ENCODE measurements at places on chromosomes 6 and 20.

- peak; percentile 15 for DNase-seq
Measured at GRCh38 chr6:121886223-121886830, 450.9 kb downstream of the GJA1 start.

DNA sequence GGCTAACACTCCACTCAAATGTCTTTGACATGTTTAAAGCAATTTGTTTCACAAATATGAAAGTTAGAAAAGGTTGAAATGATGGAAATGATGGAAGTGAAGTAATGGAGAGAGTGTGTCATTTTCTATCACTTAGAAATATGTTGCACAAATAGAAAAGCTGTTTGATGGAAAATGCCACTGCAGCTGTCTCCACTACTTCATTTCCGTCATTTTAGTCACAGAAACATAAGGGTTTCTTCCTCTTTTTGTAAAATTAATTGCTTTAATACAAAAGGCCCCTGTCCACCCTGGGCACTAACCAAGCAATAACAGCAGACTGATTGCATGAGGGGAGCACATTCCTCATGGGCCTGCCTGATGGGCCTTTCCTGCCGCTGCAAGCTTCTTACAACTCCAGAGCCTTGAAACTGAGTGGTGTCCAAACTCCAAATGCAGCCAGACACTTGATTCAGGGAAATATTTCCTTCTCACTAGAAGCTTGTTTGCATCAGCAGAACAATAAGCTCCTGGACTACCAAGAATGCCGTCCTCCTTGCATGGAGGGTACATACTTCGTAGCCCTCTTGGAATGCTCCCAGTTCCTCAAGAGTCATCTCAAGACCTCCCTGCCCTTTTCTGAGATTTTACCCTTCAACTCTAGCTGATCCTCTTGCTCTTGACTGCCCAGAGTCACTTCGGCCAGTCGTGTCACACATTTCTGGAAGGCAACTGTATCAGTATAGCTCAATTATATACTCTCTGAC lies 36.1 kb downstream of the F13A1 start:
- no peak for DNase-seq

DNA sequence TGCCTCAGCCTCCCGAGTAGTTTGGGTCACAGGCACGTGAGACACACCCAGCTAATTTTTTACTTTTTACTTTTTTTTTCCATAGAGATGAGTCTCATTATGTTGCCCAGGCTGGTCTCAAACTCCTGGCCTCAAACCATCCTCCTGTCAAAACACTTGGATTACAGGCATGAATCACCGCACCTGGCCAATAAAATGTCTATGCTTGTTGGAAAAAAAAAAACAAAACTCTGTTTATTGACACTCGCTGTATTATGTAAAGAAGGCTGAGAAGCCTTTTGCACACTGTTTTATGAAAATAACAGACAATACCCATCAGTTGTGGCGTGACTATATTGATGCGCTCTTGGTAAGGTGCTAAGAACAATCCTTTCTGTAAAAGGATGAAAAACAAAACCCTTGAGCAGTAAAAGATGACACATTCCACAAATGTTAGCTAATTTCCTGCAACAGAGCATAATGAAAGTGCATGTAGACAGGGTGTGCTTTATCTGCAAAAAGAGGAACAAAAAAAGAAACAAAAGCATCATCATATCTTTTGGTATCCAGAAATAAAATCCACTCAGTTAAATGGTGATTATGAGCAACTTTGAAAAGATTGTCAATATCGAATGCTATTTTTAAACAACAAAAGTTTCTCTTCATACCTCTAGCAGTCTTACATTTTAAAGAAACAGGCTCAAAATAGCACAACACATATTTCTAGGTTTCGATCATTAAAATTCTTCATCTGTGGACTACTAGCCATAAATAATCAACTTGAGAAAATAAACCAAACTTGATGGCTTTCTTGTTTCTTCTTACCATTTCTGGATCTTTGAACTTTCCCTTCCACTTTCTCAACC lies 108.3 kb upstream of the PHACTR1 start:
- DNase-seq = peak; percentile 44

GRCh38 chr6:151005164-151005563 lies 139.7 kb downstream of the MTHFD1L start:
- no peak for DNase-seq

- peak; percentile 67 for DNase-seq
Measured at GRCh38 chr20:33827634-33828325, 16.6 kb downstream of the CHMP4B start.

DNA sequence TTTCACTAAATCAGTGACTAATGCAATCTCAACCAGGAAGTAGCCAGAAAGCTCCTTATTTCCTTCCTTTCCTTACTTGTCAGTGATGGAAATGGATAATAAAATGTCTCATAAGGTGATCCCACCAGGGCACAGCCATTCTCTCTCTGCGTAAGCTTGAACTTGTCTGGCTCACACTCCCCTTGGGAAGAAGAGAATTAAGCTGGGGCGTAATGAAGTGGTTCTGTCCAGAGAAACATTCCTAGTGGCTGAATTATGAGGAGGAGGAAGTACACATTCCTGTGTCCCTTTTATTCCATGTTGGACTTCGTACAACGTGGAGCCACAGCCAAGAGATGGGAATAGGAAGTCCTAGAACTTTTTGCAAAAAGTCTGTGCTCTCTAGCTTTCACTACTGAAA lies 93.7 kb downstream of the MTHFD1L start:
- DNase-seq = no peak

GRCh38 chr6:108594640-108595039 lies 33.9 kb downstream of the FOXO3 start:
- DNase-seq = no peak

GRCh38 chr6:168162366-168162765 lies 83.4 kb upstream of the FRMD1 start:
- no peak for DNase-seq

- peak; percentile 93 for DNase-seq
Measured at GRCh38 chr6:110958329-110959192, at the start of gene GTF3C6. Gene GTF3C6, plus strand, starts transcription at chr6:110958706. Its CDS starts 64 bp downstream, at chr6:110958770.

DNA sequence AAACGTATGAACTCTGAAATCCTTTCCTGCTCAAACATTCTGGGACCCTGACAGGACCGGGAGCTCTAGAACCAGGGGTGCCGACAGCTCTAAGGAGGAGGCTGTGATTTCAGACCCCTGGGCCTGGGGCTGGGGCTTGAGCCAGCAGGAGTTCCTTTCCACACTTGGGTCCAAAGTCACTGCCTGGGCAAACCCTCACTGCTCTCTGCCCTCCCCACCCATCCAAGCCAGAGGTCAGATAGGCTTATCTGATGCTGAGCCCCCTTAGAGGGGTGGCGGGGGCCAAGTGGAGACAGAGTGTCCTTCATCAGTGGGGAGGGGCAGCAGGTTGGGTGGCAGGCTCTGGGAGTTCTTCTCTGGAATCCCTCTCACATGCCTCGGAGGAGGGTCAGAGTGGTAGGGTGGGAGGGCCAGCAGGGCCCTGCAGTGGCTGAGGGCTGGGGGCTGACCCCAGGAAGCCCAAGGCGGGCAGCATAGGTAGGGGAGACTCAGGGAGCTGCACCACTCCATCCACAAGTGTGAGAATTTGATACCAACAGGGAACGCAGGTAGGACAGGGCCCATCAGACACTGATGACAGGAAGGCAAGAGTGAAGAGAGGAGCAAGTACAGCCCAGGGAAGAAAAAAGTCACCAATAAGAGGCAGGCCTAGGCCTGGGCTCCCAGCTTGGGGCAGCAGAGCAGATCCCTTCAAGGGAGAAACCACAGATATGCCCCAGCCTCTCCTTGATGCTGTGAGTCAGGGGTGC lies 121.0 kb downstream of the MRPL14 start:
- DNase-seq = peak; percentile 68

DNA sequence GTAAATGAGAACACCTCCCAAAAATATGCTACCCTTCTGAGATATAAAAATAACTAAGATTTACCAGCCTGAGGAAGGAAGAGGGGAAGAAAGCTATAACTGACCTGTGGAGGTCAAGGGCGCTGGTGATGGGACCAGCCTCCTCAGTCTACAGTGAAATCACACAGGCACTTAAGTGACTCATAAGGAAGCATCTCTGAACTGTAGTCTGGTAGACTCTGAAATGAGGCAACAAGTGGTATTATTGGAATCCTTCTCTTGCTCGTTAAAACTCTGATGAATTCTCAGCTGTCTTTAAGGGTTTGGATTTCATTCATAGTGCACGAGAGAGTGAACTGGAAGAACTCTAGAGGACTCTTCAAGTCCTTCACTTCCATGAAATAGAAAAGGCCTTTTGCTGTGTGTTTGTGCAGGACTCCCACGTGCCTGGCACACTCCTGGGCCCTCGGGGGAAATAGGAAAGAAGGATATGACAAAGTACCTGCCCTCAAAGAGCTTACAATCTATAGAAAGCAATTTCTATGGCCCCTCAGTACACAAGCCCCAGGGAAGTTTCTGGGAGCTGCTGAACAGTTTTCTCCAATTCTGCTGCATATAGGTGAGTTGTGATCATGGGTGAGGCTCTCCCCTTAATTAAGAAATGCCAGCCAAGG lies 231.8 kb upstream of the RREB1 start:
- DNase-seq = peak; percentile 96

DNA sequence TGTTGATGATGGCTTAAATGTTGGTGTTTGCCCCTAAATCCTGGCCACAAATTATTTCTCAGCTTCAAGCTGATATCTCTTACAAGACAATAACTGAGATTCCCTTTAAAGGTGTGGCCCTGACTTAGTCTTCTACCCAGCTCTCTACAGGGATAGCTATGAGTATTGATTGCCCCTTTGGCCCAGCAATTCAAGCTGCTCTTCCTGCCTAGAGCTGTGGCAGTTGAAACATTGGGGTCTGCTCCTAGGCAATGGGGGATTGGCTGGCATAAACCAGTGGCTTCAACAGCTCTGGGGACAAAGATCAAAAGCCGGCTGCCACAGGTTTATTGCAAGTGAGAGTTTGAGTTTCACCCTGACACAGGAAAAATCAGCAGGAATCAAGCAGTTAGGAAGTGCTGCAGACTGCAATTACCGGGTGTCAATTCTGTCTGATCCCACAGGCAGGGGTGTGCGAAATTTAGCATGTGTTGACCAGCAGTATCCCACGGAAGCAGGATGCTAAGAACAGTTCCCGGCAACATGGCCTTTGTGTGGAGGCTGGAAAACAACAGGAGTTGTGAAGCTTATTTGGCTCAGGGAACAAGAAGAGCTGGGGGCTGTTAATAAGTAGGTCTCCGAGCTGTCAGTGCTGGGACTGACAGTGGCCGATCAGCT lies 66.2 kb upstream of the IYD start:
- DNase-seq = no peak

- peak; percentile 72 for DNase-seq
Measured at GRCh38 chr6:22448291-22448711, 121.1 kb upstream of the HDGFL1 start.

DNA sequence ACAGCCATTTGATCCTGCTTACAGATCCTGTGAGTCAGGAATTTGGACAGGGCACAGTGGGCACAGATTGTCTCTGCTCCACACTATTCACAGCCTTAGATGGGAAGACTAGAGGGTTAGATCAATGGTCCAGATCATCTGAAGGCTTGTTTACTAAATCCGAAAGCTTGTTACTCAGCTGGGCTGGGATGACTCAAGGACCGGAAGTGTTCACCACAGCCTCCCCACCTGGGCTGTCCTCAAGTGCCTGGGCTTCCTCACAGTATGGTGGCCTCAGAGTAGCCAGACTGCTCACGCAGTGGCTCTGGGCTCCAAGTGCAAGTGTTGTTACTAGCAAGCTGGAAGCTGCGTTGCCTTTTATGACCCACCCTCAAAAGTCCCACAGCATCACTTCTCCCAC lies 75.4 kb upstream of the INSM1 start:
- DNase-seq = no peak

DNA sequence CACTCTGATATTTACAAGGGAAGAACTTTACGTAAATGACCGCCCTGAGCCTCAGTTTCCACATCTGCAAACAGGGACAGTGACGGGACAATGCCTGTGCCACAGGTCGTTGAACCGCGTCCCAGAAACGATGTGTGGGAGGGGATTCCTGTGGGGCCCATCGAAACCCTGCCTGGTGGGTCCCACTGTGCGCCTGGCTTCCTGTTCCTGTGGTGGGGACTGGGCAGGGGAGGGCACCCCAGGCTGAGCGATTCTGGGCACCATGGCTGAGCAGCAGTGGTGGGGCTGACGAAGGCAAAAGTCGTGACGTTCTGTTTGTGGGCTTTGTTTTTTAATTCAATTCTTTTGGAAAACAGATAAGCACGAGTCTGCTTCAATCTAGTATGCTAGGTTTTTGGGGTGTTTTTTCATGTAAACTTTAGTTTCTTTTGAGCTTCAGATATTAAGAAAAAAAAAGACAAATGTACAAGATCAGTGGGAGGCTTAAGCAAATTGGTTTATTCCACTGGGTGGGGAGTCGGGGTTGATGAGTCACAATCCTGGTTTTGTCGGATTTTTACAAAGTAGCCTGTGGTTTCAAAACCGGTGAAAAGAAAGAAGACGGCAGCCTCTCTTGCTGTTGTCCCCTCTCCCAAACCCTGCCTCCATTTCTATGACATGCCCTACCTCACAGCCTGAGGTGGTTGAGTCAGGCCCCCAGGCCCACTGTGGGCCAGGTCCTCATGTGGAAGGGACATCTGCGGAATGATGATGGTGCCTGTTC lies 40.4 kb downstream of the GNAS-AS1 start:
- peak; percentile 18 for DNase-seq

GRCh38 chr6:162620073-162620472 lies 107.5 kb downstream of the PRKN start:
- DNase-seq = no peak

Measured in LHCN-M2 (cell line).